ENCODE measurements at places on chromosomes 16 and 17. TPM values are rescaled to one million over a fixed set of nuclear protein-coding genes. Genes with fewer than 3 reads are reported as not detected.

DNA sequence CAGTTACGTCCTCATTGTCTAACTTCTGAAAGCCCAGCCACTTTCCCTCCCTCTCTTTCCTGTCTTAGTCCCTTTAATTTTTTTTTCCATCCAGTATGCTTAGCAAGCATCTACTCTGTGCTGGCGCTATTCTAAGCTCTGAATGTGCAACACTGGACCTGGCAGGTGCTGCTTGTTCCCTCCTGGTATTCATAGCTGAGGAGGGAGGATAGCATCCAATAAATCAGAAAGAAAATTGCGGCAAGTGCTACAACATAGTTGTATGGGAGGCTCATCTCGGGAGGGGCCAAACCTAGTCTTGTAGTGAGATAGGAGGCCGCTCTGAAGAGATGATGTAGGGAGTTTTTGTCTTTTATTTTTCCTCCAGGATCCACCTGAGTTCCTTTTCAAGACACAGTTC is 457.3 kb upstream of the HSBP1 start:
- no peaks in the 10 kb centered on the region for H3K4me1 ChIP-seq
- no peak overlapping the region for H3K27ac ChIP-seq
- DNase-seq, result no peak
- H3K36me3 ChIP-seq, result no peaks in the 10 kb centered on the region
- no peak overlapping the region for H3K4me3 ChIP-seq

- H3K4me1 ChIP-seq, result peaks cover 45% of the 10 kb centered on the region
- no peaks in the 10 kb centered on the region for H3K27me3 ChIP-seq
- no peak overlapping the region for H3K27ac ChIP-seq
- no peak for DNase-seq
- H3K36me3 ChIP-seq, result no peaks in the 10 kb centered on the region
Measured at GRCh38 chr17:18139949-18140348, 31.4 kb downstream of the MYO15A start.

GRCh38 chr17:40612599-40613244 is 34.9 kb downstream of the SMARCE1 start:
- H3K27me3 ChIP-seq, result no peaks in the 10 kb centered on the region
- H3K27ac ChIP-seq, result no peak overlapping the region
- no peaks in the 10 kb centered on the region for H3K4me1 ChIP-seq
- H3K4me3 ChIP-seq, result no peak overlapping the region
- H3K36me3 ChIP-seq, result no peaks in the 10 kb centered on the region
- no peak for DNase-seq

GRCh38 chr17:882827-883585 is 96.6 kb downstream of the NXN start:
- H3K27ac ChIP-seq, result peak overlapping the region; percentile 63
- no peak overlapping the region for H3K4me3 ChIP-seq
- H3K27me3 ChIP-seq, result no peaks in the 10 kb centered on the region
- DNase-seq, result peak; percentile 81
- no peaks in the 10 kb centered on the region for H3K36me3 ChIP-seq

GRCh38 chr17:81331527-81332043 is 36.5 kb upstream of the SLC38A10 start:
- peaks cover 3% of the 10 kb centered on the region for H3K4me1 ChIP-seq
- H3K4me3 ChIP-seq, result no peak overlapping the region
- DNase-seq, result no peak

- H3K4me1 ChIP-seq, result no peaks in the 10 kb centered on the region
- H3K27me3 ChIP-seq, result no peaks in the 10 kb centered on the region
- no peak overlapping the region for H3K27ac ChIP-seq
- H3K36me3 ChIP-seq, result no peaks in the 10 kb centered on the region
Measured at GRCh38 chr17:33375103-33375502, 82.0 kb upstream of the ASIC2 start.

GRCh38 chr17:64063088-64063487 is 42.7 kb upstream of the ICAM2 start:
- H3K4me3 ChIP-seq, result no peak overlapping the region
- no peaks in the 10 kb centered on the region for H3K36me3 ChIP-seq

DNA sequence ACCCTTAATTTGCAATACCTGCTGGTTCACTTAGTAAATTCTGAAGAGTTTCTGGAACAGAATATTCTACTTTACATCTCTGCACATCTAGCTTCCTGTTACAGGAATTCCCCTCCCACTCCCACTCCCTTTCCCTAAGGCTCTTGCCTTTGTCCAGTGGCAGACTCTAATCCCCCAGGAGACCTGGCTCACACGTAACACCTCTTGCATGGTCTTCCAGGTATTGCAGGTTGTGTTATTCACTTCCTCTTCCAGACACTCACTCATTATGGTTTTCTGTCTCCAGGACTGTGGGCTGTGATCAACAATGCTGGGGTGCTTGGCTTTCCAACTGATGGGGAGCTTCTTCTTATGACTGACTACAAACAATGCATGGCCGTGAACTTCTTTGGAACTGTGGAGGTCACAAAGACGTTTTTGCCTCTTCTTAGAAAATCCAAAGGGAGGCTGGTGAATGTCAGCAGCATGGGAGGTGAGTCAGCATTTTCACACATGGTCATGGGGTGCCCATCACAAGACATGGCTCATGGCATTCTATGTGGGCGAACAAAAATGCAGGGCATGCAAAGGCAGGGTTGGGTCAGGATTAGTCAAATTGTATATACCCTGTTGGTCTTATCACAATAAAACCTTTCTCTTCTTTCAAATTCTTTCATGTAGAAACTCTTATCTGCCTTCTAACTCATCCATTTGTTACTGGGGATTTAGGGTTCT is 35.8 kb downstream of the HSD17B2 start:
- H3K36me3 ChIP-seq, result no peaks in the 10 kb centered on the region
- no peaks in the 10 kb centered on the region for H3K27me3 ChIP-seq
- H3K4me1 ChIP-seq, result no peaks in the 10 kb centered on the region
- no peak for DNase-seq
- no peak overlapping the region for H3K27ac ChIP-seq
- no peak overlapping the region for H3K4me3 ChIP-seq

DNA sequence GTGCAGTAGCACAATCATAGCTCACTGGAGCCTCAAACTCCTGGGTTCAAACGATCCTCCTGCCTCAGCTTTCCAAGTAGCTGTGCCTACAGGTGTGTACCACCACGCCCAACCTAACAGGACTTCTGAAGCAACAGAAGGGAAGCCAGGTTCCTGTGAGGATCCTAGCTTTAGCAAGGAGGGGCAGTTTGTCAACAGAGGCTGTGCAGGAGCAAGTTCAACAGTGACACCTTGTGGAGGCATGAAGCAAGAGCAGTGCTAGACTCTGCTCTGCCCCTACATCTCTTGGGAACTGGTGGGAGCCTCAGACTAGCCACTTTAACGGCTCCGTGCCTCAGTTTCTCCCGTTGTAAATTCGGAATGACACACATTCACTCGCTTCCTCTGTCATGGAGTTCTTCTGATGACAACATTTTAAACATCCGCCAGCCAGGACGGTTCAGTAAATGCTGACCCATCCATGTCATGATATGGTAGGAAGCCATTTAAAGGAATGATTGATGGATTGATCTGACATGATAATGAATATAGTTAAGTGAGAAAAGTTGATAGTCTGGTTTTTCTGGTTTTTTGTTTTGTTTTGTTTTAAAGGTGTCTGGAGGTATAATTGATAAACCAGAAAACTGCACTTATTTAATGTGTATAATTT is 218.7 kb downstream of the MRTFB start:
- no peaks in the 10 kb centered on the region for H3K36me3 ChIP-seq
- H3K27ac ChIP-seq, result no peak overlapping the region
- H3K4me1 ChIP-seq, result peaks cover 2% of the 10 kb centered on the region
- no peaks in the 10 kb centered on the region for H3K27me3 ChIP-seq
- no peak for DNase-seq

GRCh38 chr17:31566247-31566991 is 174.9 kb downstream of the RAB11FIP4 start:
- H3K36me3 ChIP-seq, result no peaks in the 10 kb centered on the region
- H3K4me1 ChIP-seq, result peaks cover 72% of the 10 kb centered on the region
- DNase-seq, result no peak
- no peaks in the 10 kb centered on the region for H3K27me3 ChIP-seq
- no peak overlapping the region for H3K4me3 ChIP-seq

GRCh38 chr16:57261806-57262205 is 16.7 kb downstream of the ARL2BP start:
- no peaks in the 10 kb centered on the region for H3K36me3 ChIP-seq
- H3K4me1 ChIP-seq, result no peaks in the 10 kb centered on the region
- H3K27me3 ChIP-seq, result no peaks in the 10 kb centered on the region
- no peak overlapping the region for H3K27ac ChIP-seq
- no peak for DNase-seq

DNA sequence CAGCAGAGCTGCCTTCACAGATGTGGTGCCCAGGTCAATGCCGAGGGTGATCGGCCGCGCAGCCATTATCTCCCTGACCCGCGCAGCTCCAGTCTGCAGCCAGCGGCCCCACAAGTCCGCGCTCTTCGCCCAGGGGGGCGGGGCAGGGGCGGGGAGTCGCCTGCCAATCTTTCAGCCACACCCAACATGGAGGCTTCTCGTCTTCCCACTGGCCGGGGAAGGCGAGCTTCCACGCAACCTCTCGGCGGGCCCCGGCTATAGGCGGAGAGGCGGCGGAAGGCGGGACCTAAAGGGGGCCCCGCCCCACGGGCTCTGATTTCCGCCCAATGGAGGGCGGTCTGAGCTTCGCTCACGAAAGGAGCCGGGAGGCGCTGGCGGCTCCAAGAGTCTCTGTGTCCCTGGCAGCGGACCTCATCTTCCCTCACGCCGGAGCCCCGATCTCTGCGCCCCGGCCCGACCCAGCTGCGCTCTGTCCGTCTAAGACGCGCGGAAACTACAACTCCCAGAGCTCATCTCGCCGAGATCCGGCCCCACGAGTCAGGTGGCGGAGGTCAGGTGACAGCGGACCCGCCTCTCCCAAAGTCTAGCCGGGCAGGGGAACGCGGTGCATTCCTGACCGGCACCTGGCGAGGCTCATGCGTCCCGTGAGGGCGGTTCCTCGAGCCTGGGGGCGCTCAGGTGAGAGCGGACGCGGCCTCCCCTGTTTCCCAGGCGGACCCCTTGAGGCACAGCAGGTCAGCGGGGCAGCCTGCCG is at the start of the genes CTNS and SHPK:
TSS of gene CTNS (plus strand) at position 607 of the 754 bp plus-strand sequence. CDS start 3,447 bp downstream, outside the sequence.
TSS of gene SHPK (minus strand) at position 97 of the 754 bp plus-strand sequence. CDS start at position 66, 31 bp downstream.
- H3K27ac ChIP-seq, result peak within 1 kb of the TSS; percentile 97
- peak within 1 kb of the TSS; percentile 98 for H3K4me3 ChIP-seq
- H3K4me1 ChIP-seq, result no peaks in the 10 kb centered on the region
- no peaks in the 10 kb centered on the region for H3K27me3 ChIP-seq

- DNase-seq, result no peak
- H3K36me3 ChIP-seq, result peaks cover 12% of the 10 kb centered on the region
- no peaks in the 10 kb centered on the region for H3K27me3 ChIP-seq
- H3K4me3 ChIP-seq, result peak overlapping the region; percentile 95
Measured at GRCh38 chr17:81514489-81514738, 1.8 kb upstream of the ACTG1 start.

DNA sequence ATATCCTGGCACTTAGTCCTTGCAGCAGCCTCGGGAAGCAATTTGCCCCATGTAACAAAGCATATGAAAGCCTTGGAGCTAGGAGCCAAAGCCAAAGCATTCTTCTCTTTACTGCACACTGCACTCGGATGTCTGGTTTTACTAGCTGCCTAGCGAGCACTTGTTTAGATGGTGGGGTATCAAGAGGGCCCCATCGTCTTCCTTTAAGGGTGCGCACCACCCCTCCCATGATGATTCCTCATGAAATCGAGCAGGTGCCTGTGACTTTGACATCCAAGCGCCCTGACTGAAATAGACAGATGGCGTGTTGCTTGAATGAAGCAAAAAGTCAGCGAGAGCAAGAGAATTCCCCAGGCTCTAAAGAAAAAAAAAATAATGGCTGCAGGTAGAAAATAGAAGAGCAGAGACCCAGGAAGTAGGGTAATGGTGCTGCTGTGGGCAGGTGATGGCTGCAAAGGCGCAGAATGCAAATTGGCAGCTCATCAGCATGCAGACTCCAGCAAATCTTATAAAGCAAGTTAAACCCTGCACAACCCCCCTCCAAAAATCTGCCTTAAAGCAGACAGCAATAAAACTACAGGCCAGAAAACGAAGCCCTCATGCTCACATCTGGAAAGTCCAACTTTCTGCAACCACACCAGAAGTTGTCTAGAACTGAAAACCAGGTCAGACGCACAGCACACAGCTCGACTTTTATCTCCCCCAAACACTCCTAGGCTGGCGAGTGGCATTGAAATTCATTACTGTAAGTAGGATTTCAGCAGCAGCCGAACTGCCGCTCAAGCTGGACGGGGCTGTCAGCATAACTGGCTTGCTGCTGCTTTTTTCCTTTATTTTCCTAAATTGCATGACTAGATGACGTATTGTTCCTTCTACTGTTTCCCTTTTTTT is 384.3 kb downstream of the RBFOX1 start:
- no peak overlapping the region for H3K4me3 ChIP-seq
- H3K27ac ChIP-seq, result no peak overlapping the region
- no peaks in the 10 kb centered on the region for H3K27me3 ChIP-seq
- no peaks in the 10 kb centered on the region for H3K4me1 ChIP-seq
- DNase-seq, result no peak
- H3K36me3 ChIP-seq, result no peaks in the 10 kb centered on the region

DNA sequence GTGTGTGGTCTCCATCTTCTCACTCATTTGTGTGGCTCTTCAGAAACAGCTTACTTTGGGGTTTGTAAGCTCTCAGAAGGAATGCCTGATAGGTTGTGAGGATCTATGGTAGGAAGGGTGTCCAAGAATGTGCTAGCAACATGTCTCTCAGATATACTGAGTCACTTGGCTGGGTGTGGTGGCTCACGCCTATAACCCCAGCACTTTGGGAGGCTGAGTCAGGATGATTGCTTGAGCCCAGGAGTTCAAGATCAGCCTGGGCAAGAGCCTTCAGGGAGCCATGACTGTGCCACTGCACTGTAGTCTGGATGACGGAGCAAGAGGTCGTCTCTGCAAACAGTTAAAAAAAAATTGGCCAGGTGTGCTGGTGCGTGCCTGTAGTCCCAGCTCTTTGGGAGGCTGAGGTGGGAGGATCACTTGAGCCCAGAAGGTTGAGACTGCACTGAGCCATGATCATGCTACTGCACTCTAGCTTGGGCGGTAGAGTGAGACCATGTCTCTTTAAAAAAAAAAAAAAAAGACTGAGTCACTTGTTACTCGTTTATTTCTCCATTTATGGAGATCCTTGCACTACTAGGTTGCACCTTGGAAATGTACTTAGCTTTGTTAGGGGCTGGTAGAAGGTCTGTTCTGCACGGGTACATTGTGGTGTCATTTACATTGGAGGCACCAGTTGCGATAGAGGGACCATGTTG is 232.0 kb downstream of the SNX29 start:
- no peak for DNase-seq
- no peaks in the 10 kb centered on the region for H3K4me1 ChIP-seq
- no peak overlapping the region for H3K27ac ChIP-seq
- no peaks in the 10 kb centered on the region for H3K27me3 ChIP-seq

GRCh38 chr17:77952368-77952767 is 6.1 kb upstream of the TNRC6C start:
- no peaks in the 10 kb centered on the region for H3K36me3 ChIP-seq
- no peaks in the 10 kb centered on the region for H3K27me3 ChIP-seq
- no peak overlapping the region for H3K27ac ChIP-seq
- H3K4me3 ChIP-seq, result no peak overlapping the region
- no peaks in the 10 kb centered on the region for H3K4me1 ChIP-seq
- no peak for DNase-seq

- no peak overlapping the region for H3K4me3 ChIP-seq
- no peak overlapping the region for H3K27ac ChIP-seq
- no peaks in the 10 kb centered on the region for H3K4me1 ChIP-seq
- no peaks in the 10 kb centered on the region for H3K36me3 ChIP-seq
Measured at GRCh38 chr16:59048876-59049275, 314.8 kb upstream of the GOT2 start.

SEPTIN1 gene
- 0.12 TPM for total RNA-seq

KRT36 gene
- total RNA-seq, result not detected

COTL1 gene
- 51.0 TPM for total RNA-seq

PLA2G10 gene
- not detected for total RNA-seq

TRAF7 gene
- 43.3 TPM for total RNA-seq

ABCA9 gene
- total RNA-seq, result 17.1 TPM

Measured in right lobe of liver (tissue), 6 donors.